HuH-7.5 (cell line): ENCODE measurements at places on chromosomes 5 and 9.

DNA sequence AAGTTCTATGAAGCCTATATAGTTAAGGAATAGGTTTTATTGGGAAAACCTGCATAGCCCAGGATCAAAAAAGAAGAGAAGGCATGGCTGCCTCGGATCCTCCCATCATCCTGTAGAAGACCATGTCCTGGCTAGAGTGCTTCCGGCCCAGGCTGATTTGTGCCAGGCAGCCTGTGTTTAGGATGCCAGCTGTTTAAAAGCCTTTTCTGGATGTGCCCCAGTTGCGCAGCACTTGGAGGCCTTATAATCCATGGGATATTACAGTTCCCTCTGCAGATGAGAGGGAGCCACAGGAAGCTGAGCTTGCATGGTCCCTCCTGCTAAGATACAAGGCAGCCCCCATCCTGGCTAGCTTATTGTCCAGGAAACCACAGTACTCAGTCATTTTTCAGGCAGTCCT is 97.9 kb downstream of the CHSY3 start:
- DNase-seq = no peak

- no peak for DNase-seq
These were observed 103.3 kb downstream of the FBXL17 start for GRCh38 chr5:108278285-108279240.

GRCh38 chr5:135241536-135241935 is 157.5 kb downstream of the MACROH2A1 start:
- DNase-seq = no peak

DNA sequence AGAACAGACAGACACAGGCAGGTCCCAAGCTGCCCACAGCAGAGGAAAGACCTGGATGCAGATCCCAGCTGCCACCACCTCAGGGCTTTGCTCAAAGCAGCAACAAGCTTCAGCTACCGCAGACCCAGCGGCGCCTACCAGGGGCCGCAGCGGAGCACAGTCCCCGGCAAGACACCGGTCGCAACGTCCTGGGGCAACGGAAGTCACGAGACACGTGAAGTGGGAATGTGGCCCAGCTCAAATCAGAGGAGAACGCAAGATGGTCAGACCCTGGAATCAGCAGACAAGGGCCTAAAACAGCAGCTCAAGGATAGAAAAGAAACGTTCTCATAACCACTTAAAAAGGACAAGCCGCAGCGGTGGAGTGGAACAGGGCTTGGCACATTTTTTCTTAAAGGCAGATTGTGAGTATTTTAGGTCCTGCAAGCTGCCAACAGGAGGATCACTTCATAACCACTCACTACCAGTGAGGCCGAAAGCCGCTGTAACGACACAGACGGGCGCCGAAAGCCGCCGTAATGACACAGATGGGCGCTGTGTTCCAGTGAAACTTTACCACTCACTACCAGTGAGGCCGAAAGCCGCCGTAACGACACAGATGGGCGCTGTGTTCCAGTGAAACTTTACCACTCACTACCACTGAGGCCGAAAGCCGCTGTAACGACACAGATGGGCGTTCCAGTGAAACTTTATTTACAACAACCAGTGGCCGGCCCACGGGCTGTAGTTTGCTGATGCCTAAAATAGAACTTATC is 21.7 kb downstream of the SLC9A3 start:
- DNase-seq = no peak

GRCh38 chr5:159510282-159510681 is 180.0 kb upstream of the IL12B start:
- no peak for DNase-seq

DNA sequence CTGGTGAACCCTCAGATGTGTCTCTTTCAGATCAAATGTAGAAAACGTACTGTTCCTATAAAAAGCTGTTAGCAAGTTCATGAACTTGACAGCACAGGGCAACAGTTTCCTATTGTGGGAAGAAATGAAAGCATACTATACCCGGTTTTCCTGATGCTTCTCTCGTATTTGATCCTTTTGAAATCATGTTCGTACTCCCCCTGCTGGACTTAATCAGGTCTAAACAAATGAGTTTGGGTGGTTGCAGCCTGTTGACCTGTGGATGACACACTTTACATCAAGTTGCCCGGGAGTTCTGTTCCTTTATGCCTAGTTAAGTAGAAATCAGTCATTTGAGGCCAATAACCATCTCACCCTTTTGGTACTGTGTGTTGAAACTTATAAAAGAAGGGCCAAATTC is 1992.3 kb downstream of the MAT2B start:
- no peak for DNase-seq

- DNase-seq = no peak
These were observed 7.5 kb downstream of the SLC6A19 start for GRCh38 chr5:1208743-1209488.

- no peak for DNase-seq
These were observed 2.7 kb downstream of the LARP1 start for GRCh38 chr5:154757814-154758406.

DNA sequence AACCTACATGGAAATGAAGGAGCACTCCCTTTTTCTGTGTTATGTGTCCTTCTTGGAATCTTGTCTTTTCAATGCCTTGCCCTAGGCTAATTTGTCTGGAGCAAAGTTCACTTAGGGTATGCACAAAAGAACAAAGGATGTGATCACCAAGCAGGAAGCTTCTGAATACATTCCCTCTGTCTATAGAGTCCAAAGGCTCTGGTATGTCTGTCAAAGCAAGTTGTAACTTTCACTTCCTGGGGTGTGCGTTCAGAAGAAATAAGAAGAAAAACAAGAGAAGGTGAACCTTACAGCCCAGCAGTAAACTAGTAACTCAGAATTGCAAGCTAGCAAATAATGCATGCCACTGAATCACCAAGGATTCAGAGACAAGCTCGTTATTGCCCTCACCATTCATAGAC is 31.7 kb upstream of the CDH6 start:
- no peak for DNase-seq

- DNase-seq = no peak
These were observed 79.2 kb downstream of the AGTPBP1 start for GRCh38 chr9:85662573-85662972.

- DNase-seq = no peak
These were observed 1356.4 kb downstream of the EFNA5 start for GRCh38 chr5:106314221-106314824.

GRCh38 chr9:70949239-70949638 is 172.2 kb downstream of the TRPM3 start:
- no peak for DNase-seq

DNA sequence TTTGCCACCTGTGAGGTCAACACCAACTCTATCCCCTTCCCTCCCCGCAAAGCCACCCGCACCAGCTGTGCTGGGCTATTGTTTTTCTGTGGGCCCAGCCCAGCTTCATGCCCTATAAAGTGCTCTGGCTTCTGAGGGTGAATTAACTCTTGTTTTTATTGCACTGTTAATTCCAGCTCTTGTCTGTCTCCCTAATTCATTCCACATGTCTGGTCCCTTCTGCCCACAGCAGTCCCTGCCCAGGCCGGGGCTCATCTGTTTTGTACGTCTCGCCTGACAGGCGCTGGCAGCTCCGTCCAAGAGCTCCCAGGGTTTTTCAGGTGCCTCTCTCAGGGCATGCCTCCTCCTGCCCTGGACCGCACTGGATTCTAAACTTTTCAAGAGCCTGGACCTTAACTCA is 118.9 kb downstream of the PDZD2 start:
- no peak for DNase-seq

DNA sequence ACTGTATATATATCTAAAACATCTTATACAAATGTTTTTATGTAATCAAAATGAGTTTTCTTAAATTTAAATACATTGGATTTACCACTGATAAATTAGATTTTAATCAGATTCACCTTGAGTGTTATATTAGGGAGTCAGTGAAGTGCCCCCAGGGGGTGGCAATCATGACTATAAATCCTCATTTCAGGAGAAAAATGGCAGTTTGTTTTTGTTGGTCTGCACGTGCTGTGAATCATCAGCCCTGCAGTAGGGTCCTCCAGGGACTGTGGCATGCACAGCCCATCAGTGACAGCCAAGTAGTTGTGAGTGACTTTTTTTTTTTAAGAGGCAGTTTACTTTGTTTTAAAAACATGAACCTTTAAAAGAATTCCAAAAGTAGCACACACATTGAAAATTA is 65.2 kb downstream of the ZSWIM6 start:
- DNase-seq = no peak

- DNase-seq = no peak
These were observed 18.3 kb upstream of the IL9 start for GRCh38 chr5:135913713-135914626.

- DNase-seq = peak; percentile 23
These were observed 12.6 kb downstream of the PLGRKT start for GRCh38 chr9:5425006-5425628.

- no peak for DNase-seq
These were observed 6.4 kb upstream of the CCL28 start for GRCh38 chr5:43418561-43418960.

- DNase-seq = no peak
These were observed 331.8 kb upstream of the NMUR2 start for GRCh38 chr5:152736906-152737305.

DNA sequence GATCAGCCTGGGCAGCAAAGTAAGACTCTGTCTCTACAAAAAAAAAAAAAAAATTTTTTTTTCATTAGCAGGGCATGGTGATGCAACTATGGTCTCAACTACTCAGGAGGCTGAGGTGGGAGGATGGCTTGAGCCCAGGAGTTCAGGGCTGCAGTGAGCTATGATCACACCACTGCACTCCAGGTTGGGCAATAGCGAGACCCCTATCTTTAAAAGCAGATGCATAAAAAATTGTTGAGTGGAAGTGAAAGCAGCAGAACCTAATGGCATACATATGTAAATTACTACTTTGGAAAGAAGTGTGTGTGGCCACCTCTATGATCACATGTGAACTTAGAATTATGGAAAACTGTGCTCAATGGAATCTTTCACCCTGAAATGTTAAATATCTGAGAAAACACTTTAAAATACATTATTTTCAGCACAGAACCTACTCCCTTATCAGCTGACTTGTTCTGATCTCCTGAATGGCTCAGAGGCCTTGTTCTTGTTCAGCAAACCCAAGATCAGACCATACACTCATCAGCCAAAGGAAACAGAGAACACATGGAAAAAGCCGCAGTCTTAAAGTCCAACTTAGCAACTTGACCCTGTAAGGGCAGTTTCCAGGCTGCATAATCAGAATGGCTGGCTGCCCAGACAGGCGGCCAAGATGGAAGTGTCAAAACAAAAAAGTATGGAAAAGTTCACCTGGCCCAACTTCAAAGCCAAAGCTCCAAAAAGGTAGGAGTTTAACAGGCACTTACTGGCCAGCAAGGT is 56.5 kb downstream of the SIL1 start:
- no peak for DNase-seq

DNA sequence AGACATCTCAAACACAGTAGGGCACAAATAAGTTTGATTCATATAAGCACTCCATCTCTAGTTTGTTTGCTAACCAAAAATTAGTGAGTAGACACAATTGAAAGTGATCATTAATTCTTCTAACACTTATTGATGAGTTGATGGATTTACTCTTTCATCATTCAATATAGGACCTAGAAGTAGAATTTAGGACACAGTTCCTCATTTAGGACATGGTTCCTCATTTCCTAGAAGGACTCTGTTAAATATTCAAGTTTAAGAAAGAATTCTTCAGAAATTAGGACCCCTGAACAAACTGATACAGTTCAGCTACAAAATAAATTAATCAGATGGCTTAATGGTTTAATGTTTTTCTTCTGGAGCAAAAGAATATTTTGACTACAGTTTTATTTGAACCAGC is 143.5 kb upstream of the PRR16 start:
- DNase-seq = no peak

- no peak for DNase-seq
These were observed 47.8 kb upstream of the SLC1A3 start for GRCh38 chr5:36558641-36559040.
